Activated gamma-delta T cell treated with anti-CD3 and anti-CD28 coated beads, Interleukin-2, amount 50 U/mL, for 16 hours (primary cell): ENCODE measurements at places on chromosomes 12 and 14.

- no peak for DNase-seq
Observed at GRCh38 chr14:72558721-72559120, 335.2 kb downstream of the DPF3 start.

DNA sequence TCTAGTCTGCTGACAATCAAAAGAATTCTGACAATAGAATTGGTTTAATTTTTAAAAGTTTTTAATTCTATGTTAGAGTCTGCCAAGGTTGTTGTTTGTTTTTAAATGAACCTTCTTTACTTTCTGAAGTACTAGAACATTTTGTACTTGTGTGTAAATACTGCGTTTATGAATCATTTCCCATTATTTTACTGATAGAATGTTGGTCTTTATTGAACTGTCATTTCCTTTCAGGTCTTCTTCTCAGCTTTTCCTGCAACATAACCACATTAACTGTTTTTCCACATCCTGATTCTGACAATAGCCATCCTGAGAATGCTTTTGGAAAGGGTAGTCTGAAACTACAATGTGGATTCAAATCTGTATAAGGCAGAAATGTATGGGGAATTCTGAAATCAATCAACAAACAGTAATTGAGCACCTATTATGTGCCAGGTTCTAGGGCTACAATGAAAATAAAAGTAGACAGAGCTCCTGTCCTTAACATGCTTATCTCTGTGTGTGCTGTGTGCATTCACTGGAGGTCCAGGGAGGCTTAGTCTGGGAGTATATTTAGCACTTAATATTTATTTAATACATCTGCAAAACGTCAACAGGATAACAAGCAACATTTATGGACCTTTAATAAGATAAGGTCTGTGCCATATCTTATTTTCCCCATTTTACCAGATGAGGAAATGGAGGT lies 73.1 kb upstream of the SLC38A2 start:
- DNase-seq: no peak

DNA sequence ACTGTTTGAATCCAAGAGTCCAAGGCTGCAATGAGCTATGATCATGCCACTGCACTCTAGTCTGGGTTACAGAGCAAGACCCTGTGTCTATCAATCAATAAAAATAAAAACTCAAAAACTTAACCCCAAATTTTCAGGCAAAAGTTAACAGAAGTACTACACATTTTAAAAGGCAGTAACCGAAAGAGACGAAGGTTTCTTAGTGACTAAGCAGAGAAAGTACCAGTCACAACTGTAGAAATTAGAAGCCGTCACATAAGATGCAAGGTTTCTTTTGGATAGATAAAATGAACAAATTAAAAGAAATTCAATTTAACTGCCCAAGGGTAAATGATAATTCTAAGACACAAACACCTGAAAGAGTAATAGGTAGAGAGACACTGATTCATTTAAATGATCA lies 103.5 kb downstream of the MED13L start:
- DNase-seq: no peak

DNA sequence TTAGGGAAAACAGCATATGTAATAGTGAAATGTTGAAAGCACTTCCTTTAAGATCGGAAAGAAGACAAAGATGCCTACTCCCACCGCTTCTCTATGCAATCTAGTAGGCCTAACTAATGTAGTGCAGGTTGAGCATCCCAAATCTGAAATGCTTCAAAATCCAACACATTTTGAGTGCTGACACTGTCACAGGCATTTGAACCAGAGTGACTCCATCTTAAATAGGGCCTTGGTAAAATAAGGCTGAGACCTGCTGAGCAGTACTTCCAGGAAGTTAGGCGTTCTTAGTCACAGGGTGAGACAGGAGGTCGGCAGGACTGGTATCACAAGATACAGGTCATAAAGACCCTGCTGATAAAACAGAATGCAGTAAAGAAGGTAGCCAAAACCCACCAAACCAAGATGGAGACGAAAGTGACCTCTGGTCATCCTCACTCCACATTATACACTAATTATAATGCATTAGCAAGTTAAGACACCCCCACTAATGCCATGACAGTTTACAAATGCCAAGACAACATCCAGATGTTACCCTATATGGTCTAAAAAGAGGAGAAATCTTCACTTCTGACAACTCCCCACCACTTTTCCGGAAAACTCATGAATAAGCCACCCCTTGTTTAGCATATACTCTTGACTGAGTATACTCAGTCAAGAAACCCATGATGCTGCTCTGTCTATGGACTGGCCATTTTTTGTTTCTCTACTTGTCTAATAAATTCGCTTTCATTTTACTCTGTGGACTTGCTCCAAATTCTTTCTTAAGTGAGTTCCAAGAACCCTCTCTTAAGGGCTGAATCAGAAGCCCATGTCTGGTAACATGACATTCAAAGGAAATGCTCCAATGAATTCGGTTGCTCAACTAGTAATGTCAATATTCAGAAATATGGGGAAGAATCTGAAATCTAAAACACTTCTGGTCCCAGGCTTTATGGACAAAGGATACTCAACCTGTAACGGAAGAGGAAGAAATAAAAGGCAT lies 47.1 kb upstream of the MTERF2 start:
- no peak for DNase-seq

- no peak for DNase-seq
Observed at GRCh38 chr14:55092341-55092740, 36.7 kb upstream of the LGALS3 start.

GRCh38 chr12:131356485-131357184 lies 354.3 kb upstream of the SFSWAP start:
- no peak for DNase-seq

- no peak for DNase-seq
Observed at GRCh38 chr14:51185754-51186153, 54.3 kb upstream of the TMX1 start.

DNA sequence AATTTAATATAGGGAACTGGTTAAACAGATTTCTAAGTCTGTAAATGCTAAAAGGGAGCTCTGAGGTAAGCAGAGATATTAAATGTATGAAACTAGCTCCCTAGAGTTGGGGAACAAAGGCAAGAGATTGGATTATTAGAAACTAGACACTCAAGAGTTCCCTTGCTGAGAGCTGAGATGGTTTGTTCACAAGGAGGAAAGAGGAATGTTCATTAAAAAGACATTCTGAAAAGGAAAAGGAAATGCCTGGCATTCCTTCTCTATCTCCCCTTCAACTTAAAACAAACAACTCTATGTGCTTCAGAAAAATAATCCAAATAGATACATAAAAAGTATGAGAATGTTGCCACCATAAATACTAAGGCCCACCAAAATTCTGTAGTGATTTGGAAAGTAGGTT lies 73.7 kb downstream of the GALNT4 start:
- no peak for DNase-seq

GRCh38 chr14:77018785-77019184 lies 9.7 kb downstream of the IRF2BPL start:
- DNase-seq: no peak

- peak; percentile 57 for DNase-seq
Observed at GRCh38 chr12:7933255-7933726, 2.7 kb downstream of the SLC2A3 start.

- no peak for DNase-seq
Observed at GRCh38 chr14:87461704-87462103, 531.3 kb downstream of the GALC start.

- no peak for DNase-seq
Observed at GRCh38 chr12:7557227-7557626, 53.6 kb upstream of the CD163 start.

DNA sequence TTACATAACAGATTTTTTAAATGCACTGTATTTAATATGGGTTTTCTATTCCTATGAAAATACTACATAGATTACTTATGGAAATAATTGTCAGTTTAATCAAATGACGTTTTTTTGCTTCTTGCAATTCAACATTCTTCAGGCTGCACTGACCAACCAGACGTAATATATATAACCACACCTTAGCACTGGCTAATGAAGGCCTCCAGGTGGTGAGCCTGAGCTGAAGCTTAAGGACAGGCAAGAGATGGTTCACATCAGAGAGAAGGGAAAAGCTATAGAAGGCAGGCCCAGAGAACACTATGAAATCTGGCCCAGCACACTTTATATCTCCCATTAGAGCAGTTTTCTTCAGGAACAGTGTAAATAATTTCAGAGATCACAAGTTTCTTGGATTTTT lies 2.8 kb upstream of the MDGA2 start:
- DNase-seq: no peak

GRCh38 chr12:31029916-31030562 lies 43.6 kb upstream of the DDX11 start:
- no peak for DNase-seq

- DNase-seq: peak; percentile 27
Observed at GRCh38 chr12:122499991-122500684, 594 bp downstream of the ZCCHC8 start.

DNA sequence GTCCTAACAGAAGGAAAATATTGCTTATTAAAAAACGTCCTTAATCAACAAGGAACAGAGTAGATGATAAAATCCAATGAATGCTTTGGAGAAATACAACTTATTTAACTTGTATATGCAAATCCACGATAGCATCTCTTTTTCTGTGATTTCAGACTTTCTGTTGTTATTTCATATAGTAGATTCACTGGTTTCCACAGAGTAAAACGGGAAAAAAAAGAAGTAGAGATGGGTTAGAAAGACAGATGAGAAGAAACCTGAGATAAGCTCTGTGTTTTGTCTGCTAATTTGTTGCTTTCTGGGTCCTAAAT lies 447.7 kb downstream of the RERGL start:
- DNase-seq: no peak

DNA sequence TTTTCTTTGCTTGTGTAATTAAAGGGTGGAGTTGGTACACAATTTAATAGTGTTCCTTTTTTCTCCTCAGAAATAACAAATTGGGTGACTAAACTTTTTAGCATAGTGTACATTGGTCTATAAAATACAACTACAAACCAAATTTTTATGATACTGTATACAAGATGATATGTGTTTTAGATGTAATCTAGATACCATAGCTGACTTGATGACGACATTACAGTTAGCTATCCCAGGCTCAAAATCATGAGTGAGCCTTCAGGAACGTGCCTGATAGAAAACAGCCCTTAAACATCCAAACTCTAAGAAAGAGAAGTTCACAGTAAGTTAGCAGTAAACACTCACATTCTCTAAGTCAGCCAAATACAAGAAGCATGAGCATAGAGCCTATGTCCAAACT lies 99.0 kb upstream of the SSTR1 start:
- no peak for DNase-seq

GRCh38 chr12:54329759-54330158 lies 4.8 kb downstream of the COPZ1 start:
- DNase-seq: no peak

- no peak for DNase-seq
Observed at GRCh38 chr14:36113341-36113740, 63.2 kb downstream of the PTCSC3 start.
